MV-4-11 (cell line): ENCODE measurements at places on chromosomes 12 and 14.
A peak's percentile ranks its signal among the peaks of the same experiment; 100 is the strongest.

DNA sequence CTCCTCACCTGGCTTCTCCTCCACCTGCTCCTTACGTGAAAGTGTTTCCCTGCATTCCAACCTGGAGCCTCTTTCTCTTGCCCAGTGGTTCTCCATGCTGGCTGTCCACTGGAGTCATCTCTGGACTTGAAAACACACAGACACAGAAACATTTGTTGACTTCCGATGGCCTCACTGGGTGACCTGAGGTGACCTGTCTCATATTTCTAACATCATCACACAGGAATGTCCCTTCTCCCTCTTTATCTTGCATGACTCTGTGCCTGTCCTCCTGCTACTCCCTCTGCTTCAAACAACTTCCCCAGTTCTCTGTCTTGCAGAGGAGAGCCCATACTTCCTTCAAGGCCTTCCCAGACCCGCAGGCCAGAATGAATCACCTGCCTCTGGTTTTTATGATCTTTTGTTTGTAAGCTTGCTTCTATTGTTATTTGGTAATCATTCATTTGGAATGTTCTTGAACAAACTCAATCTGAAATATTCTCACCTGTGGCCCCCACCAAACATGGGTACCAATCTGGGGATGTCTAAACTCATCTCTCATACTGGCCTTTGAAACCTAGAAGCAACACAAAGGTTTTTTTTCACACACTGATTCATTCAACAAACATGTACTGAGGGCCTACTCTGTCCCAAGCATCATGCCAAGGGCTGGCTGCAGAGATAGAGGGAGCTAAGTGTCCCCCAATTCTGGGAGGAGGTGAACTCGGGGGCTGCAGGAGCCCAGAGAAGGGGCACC lies 9.7 kb upstream of the RIN3 start:
- DNase-seq = no peak

DNA sequence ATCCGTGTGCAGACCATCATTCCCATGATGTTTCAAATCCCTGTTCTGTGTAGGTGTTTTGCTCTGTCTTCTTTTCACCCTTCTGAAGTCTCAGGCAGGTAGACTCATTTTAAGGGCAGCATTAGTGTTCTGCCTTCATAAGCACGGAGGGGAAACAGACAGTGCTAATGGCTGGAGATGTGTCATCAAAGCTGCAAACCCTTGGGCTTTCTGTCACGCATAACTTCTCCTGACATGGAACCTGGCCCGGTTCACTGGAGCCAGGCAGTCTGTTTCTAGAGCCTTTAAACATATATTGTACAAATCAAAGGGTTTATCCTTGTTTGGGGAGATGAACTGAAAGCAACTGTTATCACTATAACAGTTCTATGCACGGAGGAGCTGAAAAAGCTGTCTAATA lies 141.4 kb downstream of the TMEM132D start:
- no peak for DNase-seq

GRCh38 chr12:14256121-14256520 lies 109.4 kb upstream of the ATF7IP start:
- DNase-seq = peak; percentile 65

GRCh38 chr14:98243332-98243731 lies 1028.7 kb downstream of the BCL11B start:
- DNase-seq = no peak

DNA sequence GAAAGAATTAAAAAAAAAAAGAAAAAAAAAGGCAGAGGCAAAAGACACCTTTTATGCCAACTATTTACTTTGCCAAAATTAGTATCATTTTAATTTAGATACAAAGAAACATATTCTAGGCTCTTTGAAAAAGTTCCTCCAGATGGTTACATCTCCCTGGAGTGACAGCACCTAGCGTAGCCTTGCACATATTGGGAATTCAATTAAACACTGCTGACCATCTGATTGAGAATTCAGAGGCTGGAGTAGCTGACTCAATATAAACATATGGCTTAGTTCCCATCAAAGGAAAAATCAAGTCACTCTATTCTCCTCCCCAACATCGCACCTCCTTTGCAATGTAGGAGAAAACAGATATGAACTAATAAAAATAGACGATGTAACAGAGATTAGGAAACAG lies 36.4 kb downstream of the ANKS1B start:
- no peak for DNase-seq

DNA sequence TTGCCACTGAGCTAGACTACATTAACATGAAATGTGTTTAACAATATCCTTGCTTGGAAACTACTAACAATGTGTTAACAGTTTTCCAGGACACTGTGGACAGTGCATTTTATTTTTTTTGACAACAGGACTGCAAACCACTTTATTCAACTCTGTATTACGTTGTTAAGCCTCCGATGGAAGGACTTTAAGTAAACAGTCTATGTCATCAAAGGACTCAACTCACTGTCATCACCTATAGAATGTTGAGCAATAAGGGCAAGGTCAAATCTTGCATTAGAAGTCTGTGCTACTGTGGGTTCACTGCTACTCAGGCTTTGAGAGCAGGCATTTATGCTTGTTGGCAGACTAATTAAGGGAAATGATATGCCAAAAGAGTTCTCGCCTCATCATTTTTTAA lies 483.7 kb downstream of the FLRT2 start:
- no peak for DNase-seq

DNA sequence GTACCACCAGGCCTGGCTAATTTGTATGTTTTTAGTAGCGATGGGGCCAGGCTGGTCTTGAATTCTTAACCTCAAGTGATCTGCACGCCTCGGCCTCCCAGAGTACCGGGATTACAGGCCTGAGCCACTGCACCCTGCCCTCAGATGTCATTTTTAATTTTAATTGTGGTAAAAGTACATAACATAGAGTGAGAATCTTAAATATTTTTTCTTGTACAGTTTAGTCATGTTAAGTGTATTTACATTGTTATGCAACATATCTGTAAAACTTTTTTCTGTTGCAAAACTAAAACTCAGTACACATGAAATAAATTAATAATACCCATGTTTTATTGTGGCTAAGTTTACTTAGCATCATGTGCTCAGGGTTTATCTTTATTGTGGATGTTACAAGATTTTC lies 231.4 kb downstream of the ALG10 start:
- DNase-seq = no peak

- DNase-seq = no peak
Observed at GRCh38 chr12:80157645-80158044, 58.3 kb downstream of the OTOGL start.

- DNase-seq = no peak
Observed at GRCh38 chr12:57141249-57141648, 6.2 kb downstream of the LRP1-AS start.

DNA sequence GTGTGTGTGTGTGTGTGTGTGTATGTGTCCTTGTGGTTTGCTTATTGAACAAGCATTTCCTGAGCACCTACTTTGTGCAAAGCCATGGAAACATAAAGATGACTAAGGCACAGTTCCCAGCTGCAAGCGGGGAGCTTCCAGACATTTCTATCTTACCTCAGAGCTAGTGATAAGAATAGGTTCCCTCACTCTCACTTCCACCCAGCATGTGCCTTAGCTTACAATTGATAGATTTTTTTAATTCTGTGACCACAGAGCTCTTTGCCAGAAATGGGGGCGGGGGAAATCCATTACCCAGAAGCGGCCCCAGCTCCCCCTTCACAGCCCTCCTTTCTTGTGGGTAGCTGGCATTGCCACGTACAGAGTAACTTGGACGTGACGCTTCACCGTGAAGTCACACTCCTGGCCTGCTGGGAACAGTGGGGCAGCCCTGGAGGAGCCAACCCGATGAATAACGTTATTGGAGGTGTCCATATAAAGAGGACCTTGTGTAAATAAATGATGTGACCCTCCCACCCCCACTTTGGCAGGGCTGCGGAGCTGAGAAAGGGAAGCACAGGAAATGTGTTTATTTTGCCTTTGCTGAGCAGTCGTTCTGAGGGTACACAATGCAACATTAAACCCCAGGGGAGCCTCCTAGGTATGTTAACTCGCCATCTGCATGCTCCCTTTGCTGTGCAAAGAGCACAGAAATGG lies 238.9 kb downstream of the CHST11 start:
- peak; percentile 98 for DNase-seq

GRCh38 chr12:53101931-53102781 lies 1.1 kb upstream of the SOAT2 start:
- peak; percentile 68 for DNase-seq

GRCh38 chr14:101219896-101220703 lies 316.6 kb upstream of the RTL1 start:
- DNase-seq = no peak
